ENCODE measurements at places on chromosomes 6 and 20. TPM values are rescaled to one million over a fixed set of nuclear protein-coding genes. Genes with fewer than 3 reads are reported as not detected.

DNA sequence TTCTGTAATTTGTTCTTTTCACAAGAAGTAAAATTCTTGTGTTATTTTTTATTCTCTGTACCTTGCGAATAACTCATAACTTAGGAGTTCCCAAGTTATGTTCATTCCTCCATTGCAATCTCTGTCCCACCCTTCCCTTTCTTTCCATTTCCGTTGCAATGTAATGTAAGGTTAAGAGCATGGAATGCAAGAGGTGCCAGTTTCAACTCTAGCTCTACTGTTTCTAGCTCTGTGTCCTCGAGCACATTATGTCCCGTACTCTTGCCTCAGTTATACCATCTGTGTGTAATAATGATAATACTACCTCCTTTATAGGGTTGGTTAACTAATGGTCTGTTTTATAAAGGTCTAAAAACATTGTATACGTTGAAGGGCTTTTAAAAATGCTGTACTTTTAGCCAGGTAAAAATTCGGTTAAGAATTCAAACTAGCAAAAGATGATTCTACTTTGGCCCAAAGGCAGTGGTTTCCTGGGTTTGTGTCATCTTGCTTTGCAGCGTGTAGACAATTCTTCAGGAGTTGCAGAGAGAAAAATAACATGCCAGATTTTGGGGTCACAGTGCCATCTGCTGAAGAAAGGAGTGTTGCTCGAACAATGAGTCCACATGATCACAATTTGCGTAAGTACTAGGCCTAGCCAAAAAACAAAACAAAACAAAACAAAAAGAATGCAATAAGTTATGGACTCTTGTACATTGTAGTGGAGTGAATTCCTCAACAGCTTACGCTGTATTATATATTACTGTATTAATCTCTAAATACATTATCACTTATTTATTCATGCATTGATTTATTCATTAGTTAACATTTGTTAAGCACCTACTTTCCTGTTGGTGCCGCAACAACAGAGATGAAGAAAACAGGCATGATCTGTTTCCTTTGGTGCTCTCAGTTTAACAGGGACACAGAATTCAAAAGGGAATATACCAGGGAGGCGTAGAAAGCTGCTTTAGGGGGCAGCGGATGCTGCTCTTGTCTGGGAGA is 10.0 kb upstream of the PFDN4 start:
- no peak for DNase-seq

- DNase-seq = no peak
These were observed 66.2 kb upstream of the RALGAPA2 start for GRCh38 chr20:20778676-20779075.

The TFAP2A gene
- not detected for total RNA-seq

DNA sequence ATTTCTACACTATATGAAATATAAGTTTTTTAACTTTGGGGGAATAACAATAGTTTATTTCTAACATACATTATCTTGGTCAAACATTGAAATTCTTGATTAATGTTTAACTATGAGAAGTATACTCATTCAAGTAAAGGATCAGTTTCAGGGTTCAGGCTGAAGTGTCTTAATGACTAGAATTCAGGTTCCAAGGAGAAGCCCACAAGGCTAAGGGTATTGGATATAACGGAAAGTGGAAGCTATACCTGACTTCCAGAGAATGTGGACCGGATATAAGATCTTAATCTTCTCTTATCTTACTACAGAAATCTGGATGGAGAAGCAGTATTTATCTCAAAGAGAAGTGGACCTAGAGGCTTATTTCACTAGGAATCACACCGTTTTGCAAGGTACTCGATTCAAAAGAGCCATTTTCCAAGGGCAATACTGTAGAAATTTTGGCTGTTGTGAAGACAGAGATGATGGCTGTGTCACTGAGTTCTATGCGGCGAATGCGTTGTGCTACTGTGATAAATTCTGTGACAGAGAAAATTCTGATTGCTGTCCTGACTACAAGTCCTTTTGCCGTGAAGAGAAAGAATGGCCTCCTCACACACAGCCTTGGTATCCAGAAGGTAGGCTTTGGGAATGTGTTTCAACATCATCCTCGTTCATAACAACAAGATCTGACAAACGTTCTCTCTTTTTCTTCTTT is at the start of gene TINAG:
TINAG (plus strand) TSS at position 153 of the 697 bp plus-strand sequence; CDS start at position 263, 110 bp downstream.
- no peak for DNase-seq

- DNase-seq = no peak
These were observed 297.9 kb downstream of the BMP7 start for GRCh38 chr20:56968376-56969048.

DNA sequence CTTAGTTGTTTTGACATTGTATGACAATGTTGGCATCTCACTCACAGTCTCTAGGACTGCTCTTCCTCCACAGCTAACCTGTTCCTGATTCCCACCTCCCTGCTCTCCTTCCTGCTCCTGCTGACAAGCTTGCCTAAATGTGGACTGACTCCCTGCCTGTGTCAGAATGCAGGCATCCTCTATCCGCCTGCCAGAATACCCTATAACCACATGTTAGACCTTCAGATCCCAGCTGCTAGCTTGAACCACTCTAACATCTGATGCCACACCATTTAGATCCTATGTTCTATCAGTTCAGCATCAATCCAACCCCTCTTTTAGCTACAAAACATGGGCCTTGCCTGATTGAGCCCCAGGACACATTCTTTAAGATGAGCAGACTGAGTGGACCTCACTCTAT is 12.2 kb downstream of the FILIP1 start:
- no peak for DNase-seq

- DNase-seq = no peak
These were observed 132.0 kb downstream of the CDK19 start for GRCh38 chr6:110683241-110683640.

DNA sequence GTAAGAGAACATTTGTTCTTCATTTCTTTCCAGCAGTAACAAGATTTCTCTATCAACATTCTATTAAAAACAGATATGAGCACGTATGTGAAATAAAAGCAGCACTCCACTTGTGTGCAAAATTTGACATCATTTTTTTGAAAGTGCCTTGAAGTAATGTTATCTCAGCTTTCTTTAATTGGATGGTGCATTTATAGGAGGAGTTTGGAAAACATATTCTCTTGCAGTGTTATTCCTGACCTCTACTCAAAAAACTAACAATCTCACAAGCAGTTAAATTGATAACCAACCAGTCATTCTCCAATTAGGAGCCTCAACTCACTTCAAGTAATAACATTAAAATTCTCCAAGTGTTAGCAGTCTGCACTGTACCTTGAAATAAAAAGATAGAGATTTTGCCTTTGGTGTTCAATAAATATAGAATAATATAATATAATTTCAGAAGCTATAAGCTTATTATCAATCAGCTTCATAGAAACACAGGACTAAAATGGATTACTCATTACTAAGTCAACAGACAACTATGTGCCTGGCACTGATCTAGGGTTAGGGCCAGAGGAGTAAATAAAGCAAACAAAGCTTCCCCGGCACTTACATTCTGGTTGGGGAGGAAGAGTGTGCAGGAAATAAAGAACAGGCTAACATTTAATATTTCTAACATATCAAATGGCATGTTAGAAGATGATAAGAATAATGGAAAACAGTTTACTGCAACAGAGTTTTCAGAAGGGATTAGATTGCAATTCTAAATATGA is 149.0 kb upstream of the SGK1 start:
- no peak for DNase-seq

All from right lobe of liver (tissue), 6 donors.